NCI-H526 treated with DMSO at 0.1 percent for 48 hours (cell line): ENCODE measurements at places on chromosomes 3 and 15.

DNA sequence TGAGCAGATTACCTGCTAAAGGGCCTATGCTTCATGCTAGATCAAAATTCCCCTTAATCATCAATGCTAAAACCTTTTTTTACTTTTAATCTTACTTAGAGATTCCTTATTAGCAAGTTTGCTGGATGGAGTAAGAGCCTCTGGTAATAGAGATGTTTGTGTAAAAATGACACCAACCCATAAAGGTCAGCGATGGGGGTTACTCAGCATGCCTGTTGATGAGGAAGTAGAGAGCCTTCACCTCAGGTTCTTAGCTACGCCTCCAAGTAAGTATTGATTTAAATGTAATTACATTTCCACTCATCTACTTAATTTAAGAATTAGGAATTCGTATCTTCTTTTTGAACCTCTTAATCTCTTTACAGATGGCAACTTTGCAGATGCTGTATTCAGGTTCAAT is 38.8 kb downstream of the DNAJC13 start:
- DNase-seq: no peak

DNA sequence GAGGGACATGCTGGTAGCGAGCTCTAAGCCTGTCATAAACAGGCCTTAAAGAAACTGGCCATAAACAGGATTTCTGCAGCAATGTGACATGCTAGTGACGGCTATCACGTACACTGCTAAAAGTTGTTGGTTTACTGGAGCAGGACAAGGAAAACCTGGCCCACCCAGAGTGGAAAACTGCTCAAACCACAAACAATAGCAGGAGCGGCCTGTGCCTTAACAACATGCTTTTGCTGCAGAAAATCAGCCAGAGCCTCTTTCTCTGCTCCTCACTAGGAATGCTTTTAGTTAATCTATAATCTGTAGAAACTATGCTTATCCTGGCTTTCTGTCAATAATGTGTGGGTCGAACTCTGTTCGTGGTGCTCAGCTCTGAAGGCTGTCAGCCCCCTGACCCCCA is 202.9 kb upstream of the UBE3A start:
- no peak for DNase-seq

- DNase-seq: no peak
Observed at GRCh38 chr3:105223815-105224214, 142.9 kb upstream of the ALCAM start.

- no peak for DNase-seq
Observed at GRCh38 chr15:31483053-31483985, 156.7 kb downstream of the KLF13 start.

DNA sequence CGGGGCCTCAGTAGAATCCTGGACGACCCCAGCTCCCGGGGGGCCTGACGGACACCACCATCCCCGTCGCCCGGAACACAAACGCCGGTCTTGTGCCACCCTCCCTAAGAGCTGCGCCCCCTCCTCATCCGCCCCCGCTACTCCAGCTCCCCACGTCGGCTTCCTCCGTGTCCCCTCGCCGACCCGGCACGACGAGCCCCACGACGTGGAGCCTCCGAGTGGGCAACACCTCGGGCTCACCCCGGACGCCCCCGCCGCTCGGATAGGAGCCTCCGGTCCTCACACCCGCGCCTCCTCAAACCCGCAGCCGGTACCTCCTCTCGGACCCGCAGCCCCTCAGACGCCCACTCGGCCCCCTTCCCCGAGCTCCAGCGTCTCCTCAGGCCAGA is 525 bp downstream of the NPTN start:
- no peak for DNase-seq

- no peak for DNase-seq
Observed at GRCh38 chr3:131503320-131503635, 507 bp upstream of the MRPL3 start.

DNA sequence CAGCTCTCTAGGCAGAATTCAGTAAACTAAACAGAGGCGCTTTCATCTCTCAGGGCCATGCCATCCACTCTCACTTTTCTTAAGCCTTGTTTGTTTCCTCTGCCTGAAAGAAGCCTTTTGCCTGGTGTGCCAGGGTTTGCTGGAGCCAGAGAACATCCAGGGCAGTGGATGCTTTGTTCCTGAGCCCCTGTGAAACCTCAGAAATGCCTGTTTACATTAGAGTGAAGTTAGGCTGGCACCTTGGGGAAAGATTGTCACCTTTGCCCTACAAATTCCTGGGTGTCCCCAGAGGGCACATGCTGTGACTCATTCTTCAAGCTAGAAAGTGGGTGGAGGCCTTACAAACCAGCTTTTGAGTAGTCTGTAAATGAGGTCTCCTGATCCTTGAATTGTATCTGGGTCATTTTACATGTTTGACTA is 10.7 kb upstream of the TRAK1 start:
- no peak for DNase-seq

DNA sequence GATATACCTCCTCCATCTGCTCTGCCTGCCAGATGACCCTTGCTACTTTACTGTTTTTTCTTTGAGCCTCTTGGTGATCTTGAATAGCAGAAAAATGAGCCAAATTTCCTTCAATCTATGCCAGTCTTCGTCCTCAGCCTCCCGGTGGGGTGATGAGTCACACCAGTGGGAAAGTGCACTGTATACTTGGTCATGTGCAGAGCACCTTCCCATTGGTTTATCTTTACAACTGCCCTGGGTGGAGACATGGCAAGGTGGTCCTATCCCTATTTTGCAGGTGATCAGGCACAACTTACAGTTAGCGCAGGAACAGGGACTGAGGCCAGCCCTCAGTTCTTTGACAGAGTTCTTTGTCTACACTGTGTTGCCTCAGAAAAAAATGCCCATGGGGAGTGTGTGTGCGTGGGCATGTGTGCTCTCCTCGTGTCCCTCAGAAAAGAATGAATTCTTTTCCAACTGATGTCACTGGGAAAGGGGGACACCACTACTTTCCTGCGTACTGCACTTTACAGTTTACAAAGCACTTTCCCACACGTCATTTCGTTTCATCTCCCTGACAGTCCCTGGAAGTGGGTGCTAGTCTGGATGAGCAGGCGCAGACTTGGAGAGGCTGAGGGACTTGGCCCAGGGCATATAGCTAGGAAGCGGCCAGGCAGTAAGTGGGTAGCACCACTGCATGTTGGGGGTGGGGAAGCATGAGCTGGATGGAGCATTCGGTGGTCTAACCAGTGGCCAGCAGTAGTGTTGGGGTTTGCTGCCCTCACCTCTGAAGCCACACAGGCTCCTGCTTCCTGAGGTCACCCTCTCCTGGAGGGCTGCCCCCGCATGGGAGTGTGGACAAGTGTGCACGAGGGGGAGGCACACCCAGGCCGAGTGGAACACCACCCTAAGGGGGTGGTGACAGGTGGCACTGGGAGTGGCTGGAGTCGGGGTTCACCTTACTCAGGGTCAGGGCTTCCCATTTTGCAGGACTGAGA is 24.1 kb downstream of the SMAD3 start:
- no peak for DNase-seq
